ENCODE measurements at places on chromosomes 12 and 14.
A peak's percentile ranks its signal among the peaks of the same experiment; 100 is the strongest.

- DNase-seq: no peak
Measured at GRCh38 chr12:52354200-52354599, 13.1 kb downstream of the KRT85 start.

- no peak for DNase-seq
Measured at GRCh38 chr14:92481386-92481785, 32.2 kb upstream of the RIN3 start.

DNA sequence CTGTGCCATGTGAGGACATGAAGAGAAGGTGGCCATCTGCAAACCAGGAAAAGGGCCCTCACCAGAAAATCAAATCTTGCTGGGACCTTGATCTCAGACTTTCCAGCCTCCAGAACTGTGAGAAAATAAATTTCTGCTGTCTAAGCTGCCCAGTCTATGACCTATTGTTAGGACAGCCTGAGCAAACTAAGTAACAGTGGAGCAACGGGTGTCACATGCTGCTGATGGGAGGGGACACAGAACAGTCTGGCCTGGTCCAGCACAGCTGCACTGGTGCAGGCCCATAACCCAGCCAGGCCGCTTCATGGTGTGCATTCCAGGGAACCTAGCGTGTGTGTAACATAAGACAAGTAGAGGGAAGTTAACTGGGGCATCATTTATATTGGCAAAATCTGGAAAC lies 42.1 kb downstream of the GRIP1 start:
- no peak for DNase-seq

DNA sequence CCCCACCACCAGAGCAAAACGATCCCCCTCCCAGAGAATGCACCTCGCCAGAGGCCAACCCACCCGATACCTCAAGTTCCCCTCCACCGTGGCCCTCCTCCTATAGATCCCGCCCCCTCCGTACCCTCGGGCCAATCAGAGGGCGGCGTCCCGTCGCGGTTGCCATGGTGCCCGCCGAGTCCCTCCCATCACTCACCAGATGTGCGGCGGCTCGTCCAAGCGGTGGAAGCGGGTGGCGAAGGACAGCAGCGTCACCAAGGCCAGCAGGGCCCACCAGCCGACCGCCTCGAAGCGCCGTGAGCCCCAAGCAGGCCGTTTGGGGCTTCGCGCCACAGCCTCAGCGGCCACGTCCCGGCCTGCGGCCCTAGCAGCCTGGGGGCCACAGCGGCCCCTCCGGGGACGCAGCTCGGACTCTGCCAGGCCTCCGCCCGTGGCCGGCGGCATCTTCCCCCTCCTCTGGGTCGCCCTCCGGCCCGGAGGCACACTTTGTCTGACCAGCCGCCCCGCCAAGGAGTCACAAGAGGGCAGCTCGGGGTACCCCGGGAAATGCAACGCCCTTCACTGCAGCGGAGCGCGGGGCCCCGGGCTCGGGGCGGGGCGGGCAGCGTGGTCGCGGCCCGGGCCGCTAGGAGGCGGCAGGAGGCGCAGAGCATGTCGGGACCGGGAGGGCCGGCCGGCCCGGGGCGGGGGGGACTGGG lies at the start of gene POMT2:
TSS of gene POMT2 (minus strand) at position 646 of the 698 bp plus-strand sequence. CDS start at position 444, 202 bp downstream.
- peak; percentile 76 for DNase-seq
